AG04450 (cell line): ENCODE measurements at places on chromosomes 16 and 17. TPM values are rescaled to one million over a fixed set of nuclear protein-coding genes. Genes with fewer than 3 reads are reported as not detected.

GRCh38 chr16:88459366-88460073, 6.4 kb downstream of the ZFPM1 start:
- no peak for DNase-seq

DNA sequence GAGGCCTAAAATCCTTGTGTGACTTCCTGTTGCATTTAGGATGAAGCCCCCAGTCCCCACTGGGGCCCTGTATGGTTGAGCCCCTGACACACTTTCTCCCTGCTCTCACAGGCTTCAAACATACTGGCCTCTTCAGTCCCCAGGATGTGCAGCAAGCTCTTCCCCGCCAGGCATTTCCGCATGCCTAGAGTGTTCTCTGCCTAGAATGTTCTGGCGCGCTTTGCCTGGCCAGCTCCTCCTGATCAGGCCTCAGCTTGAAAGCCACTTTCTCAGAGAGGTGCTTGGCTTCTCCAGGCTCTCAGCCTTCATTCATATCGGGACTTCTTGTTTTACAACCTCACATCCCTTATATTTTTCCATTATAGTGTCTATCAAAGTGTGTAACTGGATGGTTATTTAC, 123.7 kb downstream of the SPACA3 start:
- no peak for DNase-seq

- DNase-seq: no peak
Measured at GRCh38 chr16:55340445-55340844, 16.4 kb downstream of the IRX6 start.

- DNase-seq: no peak
Measured at GRCh38 chr17:44314524-44314868, 6.1 kb downstream of the RUNDC3A start.

LRRC36 gene
- 0.21 and 0.41 TPM in 2 replicates for polyA plus RNA-seq
